Left colon (tissue), 2 donors: ENCODE measurements at places on chromosomes 5 and 9. TPM values are rescaled to one million over a fixed set of nuclear protein-coding genes. Genes with fewer than 3 reads are reported as not detected.

Gene CBY3
- total RNA-seq = not detected

DNA sequence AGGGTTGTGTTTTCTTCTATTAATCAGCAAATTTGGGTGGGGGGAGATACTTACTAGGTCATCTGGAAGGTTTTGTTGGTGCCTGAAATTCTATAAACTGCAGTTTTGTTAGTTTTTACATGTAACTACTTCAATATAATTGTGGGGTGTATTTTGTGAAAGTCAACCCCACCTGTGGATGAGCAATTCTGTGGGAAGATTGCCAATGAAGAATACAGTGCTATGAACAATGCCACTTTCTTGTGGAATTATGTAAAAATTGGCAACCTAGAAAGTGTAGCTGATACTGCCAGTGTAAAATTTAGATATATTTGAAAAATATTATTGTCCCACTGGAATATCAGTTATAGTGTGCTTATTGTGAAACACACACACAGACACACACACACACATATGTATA lies 80.7 kb downstream of the VCAN start:
- no peak for DNase-seq

DNA sequence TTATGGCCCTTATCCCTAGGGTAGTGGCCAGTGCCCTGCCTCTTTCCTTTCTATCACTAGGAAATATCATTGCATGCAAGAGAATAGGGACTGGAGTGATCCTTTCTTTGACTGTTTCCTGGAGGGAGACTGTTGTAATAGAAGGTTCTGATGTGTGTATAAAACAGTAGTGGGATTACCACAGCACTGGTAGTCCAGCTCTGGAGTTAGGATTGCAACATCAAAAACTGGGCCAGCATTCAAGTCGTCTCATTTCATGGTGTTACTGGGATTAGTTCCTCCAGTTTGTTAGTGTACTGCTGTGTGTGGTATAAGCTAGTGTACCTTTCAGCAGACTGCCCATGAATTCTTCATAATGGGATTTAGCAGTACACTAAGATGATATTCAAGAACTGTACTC lies 45.8 kb downstream of the KIAA1958 start:
- DNase-seq = no peak

- DNase-seq = peak; percentile 36
Observed at GRCh38 chr5:7682379-7682778, 168.6 kb downstream of the CFAP90 start.

Gene MARCHF3
- 57.7 TPM for total RNA-seq

GRCh38 chr9:137168904-137169856 lies 671 bp downstream of the LRRC26 start:
- DNase-seq = peak; percentile 58

- DNase-seq = peak; percentile 12
Observed at GRCh38 chr9:41229408-41230401, 40.6 kb upstream of the ZNG1F start.

DNA sequence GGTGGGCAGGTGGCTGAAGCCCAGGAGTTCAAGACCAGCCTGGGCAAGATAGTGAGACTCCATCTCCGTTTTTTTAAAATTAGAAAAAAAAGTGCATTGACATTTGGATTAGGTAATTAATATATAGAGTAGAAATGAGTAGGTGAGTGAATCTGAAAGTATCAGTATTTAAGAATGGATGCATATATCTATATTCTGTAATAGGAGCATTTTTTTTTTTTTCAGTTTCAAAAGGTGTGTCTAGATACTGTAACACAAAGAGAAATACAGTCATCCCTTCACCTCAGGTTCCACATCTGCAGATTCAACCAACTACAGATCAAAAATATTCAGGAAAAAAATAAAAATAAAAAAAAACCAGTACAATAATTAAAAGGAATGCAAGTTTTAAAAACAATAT lies 50.8 kb downstream of the RBM27 start:
- no peak for DNase-seq

GRCh38 chr9:20065796-20066700 lies 277.2 kb upstream of the SLC24A2 start:
- DNase-seq = no peak

DNA sequence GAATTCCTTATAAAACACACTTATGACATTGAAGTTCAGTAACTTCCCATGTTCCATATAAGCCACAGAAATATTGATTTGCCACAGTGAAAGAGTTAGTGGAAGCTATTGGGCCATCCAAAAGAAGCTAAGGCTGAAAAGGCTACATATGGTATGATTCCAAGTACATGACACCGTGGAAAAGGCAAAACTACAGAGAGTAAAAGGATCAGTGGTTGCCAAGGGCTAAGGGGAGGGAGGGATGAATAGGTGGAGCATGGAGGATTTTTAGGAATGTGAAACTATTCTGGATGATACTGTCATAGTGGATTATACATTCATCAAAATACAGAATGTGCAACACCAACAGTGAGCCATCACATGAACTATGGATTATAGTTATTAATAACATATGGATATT lies 109.7 kb downstream of the F2RL2 start:
- DNase-seq = no peak

- DNase-seq = no peak
Observed at GRCh38 chr9:88658311-88658822, 123.4 kb downstream of the NXNL2 start.

GRCh38 chr5:17428176-17428800 lies 69.7 kb upstream of the TAF11L2 start:
- no peak for DNase-seq

GRCh38 chr9:16623989-16624743 lies 246.3 kb downstream of the BNC2 start:
- no peak for DNase-seq

Gene PCDHA7
- 0.27 TPM for total RNA-seq

GRCh38 chr9:108885643-108886348 lies 23.7 kb downstream of the ACTL7A start:
- peak; percentile 41 for DNase-seq

Gene PCDHGB4
- total RNA-seq = 0.98 TPM
